ENCODE measurements at places on chromosomes 1 and 21.
A peak's percentile ranks its signal among the peaks of the same experiment; 100 is the strongest.

DNA sequence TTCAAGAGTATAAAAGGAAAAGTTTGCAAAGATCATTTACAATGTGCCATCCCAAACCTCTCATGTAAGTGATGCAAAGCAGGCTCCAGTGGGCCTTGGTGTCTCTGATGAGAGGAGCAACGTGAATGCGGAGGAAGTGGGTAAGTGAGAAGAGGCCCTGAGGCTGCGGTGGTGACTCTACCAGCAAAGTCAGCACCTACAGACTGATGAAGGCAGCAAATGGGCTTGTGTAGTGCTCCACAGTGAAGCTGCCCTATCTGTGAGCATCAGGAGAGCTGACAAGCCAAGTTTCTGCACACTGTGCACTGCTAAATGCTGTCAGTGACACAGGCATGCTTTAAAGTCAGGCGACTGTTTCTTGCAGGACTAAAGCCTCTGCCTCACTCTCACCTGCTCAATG is 15.6 kb upstream of the RAP1A start:
- peak; percentile 50 for DNase-seq

GRCh38 chr1:71843012-71843411 is 439.3 kb downstream of the NEGR1 start:
- no peak for DNase-seq

DNA sequence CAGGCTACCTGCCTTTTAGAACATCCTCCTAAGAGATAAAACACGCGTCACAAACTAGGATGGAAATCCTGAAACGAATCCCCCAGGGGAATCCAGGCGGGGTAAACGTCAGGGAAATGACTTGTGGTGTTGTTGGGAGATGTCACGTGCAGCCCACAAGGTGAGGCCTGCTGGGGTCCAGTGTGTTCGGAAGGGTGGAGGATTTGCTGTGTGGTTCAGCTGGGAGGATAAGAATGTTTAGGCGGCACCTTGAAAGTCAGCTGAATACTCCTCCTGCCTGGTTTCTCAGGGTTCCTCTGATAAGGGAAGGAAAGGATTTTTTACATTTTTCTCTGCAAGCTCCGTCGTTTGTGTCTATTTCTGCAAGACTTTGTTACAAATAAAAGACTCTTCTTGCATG is 74.7 kb upstream of the EFHD2 start:
- no peak for DNase-seq

GRCh38 chr1:101683561-101683960 is 313.2 kb downstream of the OLFM3 start:
- no peak for DNase-seq

- DNase-seq, result no peak
These were observed 123.4 kb upstream of the SOD1 start for GRCh38 chr21:31536138-31536537.

GRCh38 chr21:40208206-40208947 is 341.1 kb downstream of the PCP4 start:
- no peak for DNase-seq

DNA sequence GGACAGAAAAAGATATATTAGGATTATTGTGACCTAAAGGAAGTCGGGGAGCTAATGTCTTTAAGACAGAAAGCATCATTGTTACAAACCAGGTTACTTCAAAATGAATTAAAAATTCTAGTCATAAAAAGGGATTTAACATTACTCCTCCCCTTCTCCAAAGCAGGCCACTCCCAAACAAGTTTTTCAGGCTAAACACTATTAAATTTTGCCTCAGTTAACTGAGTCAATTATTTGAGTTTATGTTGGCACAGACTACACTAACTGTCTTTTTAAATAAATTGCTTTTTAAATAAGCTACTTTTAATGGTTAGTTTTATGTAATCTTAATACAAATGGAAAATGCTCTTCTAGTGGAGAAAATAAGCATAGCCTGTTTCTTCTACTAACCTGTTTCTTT is 395.0 kb upstream of the DUSP10 start:
- DNase-seq, result no peak

DNA sequence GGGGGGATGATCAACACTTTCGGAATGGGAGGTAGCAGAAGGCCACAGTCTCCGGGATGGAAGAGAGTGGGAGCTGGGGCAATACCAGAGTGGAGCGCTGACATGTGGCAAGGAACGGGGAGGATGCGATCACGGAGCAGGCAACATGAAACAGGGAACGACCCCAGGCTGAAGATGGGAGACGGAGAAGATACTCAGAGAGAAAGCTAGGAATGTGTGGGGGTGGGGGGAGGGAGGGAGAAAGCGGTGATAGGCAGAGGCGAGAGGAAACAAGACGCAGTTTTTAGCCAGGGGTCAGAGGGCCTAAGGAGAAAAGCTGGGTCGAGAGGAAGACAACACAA is 577 bp downstream of the RAB3GAP2 start:
- DNase-seq, result no peak

DNA sequence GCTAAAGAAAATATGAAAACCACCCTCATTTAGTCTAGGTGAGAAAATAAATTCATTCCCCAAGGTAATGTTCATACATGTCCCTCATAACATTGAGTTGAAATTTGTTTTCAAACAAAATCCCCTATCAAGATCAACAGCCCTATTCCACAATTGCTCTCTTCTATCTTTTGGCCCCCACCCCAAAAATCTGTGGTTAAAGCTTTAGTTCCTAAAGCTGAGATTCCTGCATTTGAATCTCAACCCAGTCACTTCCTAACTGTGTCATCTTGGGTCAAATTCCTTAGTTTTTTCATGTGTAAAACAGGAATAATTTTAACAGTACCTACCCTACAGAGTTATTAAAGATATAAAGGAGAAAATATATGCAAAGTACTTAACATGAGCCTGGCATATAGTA is 22.0 kb downstream of the KIAA0319L start:
- no peak for DNase-seq

- DNase-seq, result no peak
These were observed 96.5 kb downstream of the DTL start for GRCh38 chr1:212132025-212132424.
